DMS53 (cell line): ENCODE measurements at places on chromosomes 12 and 14.
A peak's percentile ranks its signal among the peaks of the same experiment; 100 is the strongest.

GRCh38 chr14:104968541-104969401, 9.4 kb downstream of the AHNAK2 start:
- DNase-seq, result peak; percentile 77

DNA sequence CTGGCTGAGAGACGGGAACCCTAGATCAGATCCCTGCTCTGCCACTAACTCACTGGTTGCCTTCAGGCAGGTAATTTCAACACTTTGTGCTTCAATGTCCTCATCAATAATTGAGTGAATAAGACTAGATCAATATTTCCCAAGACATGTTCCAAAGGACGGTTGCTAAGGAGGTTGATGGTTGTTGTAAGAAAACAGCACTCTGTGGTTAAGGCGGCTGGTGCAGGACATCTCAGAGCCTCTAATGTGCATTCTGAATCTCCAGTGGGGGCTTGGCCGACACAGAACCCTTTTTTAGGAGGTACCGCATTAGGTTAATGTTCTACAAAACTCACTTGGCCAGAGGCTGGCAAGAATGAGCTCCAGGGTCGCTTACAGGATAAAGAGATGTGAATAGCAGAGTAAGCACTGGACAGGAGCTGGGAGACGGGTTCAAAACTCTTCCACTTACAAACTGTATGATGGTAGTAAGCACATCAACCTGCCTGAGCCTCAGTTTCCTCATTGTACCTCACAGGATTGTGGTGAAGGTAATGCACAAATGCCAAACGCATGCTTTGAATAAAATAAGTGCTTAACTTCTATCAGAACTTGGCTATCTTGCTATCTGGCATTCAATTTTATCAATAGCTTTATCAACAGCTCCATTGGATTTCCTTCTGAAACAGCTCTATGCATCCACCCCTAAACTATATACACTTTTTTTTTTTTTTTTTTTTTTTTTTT, 136.9 kb upstream of the PARP11 start:
- DNase-seq, result no peak

- no peak for DNase-seq
Observed at GRCh38 chr12:54421879-54422250, 2.8 kb upstream of the ITGA5 start.

DNA sequence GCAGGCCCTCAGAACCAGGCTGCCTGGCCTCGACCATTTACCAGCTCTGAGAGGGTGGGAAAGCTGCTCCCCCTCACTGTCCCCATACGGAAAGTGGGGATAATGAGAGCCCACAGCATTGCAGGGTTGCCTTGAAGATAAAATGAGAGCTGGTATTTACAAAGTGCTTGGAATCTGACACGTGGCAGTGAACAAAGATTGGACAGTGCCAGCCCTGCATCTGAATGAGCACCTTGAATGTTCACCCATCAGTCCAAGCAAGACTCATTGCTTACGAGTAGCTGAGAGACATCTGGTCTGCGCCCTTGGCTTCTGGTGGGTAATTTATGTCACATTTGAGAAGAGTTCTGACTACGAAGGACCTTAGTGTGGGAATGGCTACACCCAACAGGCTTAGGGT, 67.5 kb downstream of the CLMN start:
- no peak for DNase-seq

DNA sequence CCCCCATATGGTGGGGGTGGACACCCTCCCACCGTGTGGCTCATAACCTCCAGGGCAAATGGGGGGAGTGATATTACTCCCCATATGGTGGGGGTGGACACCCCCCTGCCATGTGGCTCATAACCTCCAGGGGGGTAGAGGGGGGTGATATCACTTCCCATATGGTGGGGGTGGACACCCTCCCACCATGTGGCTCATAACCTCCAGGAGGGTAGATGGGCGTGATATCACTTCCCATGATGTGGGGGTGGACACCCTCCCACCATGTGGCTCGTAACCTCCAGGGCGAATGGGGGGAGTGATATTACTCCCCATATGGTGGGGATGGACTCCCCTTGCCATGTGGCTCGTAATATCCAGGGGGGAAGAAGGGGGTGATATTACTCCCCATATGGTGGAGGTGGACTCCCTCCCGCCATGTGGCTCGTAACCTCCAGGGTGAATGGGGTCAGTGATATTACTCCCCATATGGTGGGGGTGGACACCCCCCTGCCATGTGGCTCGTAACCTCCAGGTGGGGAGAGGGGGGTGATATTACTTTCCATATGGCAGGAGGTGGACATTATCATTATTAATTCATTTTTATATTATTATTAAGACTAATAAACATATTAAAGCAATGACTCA, 51.2 kb upstream of the OXA1L start:
- DNase-seq, result no peak

GRCh38 chr12:2679068-2679815, 115.5 kb upstream of the FKBP4 start:
- no peak for DNase-seq

DNA sequence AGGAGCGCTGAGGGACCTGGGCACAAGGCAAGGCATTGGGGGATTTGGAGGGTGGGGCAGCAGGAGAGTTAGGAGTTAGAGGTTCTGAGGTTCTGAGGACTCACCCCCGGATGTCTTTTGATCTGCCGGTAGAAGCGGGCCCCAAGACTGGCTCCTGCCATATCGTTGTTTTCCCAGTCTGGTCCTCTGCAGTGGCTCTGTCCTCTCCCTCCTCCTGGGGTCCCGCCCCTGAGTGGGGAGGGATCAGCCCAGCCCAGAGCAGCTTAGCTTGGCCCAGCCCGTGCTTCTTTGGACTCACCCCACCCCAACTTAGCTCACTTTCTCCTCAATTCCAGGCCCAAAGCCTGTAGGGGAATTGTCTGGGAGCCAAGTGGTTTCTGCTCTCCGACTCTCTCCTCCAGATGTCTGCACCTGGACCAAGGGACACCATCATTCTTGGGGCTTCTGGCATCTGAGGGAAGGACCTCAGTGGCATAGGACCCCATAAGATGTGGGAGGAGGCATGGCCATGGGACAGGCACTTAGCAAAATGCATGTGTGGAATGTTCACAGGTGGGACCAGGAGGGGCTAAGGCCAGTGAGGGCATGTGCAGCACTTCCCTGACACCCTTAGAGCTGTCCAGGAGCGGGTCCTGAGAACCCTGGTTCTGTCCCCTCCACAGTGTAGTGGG, 7.5 kb downstream of the SHMT2 start:
- DNase-seq, result peak; percentile 53

DNA sequence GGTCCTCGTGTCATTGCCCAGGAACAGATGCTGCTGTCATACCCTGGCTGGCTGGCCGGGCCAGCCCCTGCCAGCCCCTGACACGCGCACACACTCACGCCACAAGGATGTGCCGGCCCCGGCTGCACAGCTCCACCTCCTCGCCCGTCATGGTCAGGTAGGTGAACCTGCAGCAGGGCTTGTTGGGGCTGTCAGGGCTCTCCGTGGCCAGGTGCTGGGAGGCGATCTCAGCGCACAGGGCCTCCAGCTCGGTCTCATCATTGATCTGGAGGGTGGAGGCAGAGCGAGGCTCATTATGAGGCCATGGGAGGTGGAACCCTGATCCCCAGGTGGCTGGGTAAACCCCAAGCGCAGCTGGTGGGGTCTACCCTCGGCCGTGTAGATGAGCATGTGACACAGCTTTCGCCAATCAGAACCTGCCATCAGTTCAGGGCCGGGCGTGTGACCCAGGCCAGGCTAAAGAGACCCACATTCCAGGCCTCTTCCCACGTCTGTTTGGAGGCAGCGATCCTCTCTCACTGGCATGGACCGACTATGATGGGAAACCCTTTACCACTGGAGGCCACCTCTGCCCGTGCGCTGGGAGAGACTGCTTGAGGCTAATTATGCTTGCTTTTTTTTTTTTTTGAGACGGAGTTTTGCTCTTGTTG, 38.8 kb downstream of the TRAFD1 start:
- DNase-seq, result no peak

GRCh38 chr14:40682131-40682913, 924.4 kb upstream of the LRFN5 start:
- DNase-seq, result no peak

GRCh38 chr12:98345308-98345876, 170.0 kb upstream of the TMPO start:
- no peak for DNase-seq

DNA sequence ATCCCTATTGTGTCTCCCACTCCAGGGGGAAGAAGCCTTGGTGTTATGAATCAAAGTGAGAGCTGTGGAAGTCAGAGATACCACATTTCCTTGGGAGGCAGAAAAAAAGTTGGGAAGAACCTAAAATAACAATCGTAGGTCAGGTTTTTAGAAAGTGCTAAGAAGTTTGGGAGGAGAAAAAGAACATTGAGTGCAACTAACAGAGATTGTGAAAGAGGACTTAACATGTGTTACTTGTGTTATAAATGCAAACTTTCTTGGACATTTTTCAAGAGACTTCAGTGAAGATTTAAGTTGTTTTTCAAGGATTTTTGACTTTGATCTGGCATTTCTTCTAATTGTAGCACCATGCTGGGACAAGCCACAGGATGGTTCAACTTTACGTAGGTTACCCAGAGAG, 7.8 kb upstream of the ERP27 start:
- DNase-seq, result no peak

- DNase-seq, result no peak
Observed at GRCh38 chr14:68219407-68219806, 399.8 kb downstream of the RAD51B start.

GRCh38 chr12:104709692-104710435, 248.2 kb downstream of the SLC41A2 start:
- no peak for DNase-seq

DNA sequence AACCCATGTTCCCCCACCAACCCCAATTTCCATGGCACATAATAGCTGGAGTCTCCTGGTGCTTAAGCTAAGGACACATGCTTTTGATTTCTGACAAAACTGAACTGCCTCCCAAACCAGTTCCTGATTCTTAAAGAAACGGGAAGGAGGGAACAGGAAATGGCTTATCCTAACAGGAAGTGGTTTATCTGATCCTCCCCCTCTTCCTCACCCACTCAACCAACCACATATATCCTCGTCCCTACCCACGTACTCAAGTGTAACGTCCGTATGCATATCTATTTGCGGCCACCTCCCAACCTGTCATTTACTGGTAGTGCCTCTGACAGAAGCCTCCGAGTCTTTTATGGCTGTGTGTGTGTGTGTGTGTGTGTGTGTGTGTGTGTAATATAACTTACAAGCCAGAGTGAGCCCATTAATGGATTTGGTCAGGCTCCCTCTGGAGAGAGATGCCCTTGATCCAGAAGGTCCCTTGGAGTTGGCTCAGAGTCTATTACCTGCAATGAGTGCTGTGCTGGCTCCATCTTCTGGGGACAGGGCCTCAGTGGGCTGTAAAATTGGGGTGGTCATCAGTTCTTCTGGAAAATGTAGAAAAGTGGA, 7.7 kb downstream of the DAZAP2 start:
- DNase-seq, result peak; percentile 25

DNA sequence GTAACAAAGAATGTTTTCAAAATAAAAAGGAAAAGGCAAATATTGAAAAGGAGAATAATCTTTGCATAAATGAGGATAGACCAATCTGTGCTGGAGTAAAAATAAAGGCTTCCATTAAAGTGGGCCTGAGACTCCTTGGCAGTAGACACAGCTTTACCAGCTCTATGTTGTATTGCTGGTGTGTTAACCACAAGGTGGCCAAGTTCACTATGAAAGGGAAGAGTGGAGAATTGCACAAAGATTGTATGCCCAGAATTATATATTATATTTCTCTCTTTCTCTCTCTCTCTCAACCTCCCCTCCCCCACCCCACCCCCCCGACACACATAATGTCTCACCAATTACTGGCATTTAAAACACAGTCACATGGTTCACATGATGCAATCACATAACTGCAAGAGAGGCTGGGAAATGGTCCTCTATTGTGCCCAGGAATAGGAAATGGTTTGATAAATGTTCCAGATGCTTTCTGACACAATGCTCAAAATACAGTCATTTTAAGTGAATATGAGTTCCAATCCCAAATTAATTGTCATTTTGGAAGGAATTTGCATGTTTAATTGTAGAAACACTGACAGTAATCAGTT, 222.6 kb upstream of the SYT1 start:
- peak; percentile 44 for DNase-seq

DNA sequence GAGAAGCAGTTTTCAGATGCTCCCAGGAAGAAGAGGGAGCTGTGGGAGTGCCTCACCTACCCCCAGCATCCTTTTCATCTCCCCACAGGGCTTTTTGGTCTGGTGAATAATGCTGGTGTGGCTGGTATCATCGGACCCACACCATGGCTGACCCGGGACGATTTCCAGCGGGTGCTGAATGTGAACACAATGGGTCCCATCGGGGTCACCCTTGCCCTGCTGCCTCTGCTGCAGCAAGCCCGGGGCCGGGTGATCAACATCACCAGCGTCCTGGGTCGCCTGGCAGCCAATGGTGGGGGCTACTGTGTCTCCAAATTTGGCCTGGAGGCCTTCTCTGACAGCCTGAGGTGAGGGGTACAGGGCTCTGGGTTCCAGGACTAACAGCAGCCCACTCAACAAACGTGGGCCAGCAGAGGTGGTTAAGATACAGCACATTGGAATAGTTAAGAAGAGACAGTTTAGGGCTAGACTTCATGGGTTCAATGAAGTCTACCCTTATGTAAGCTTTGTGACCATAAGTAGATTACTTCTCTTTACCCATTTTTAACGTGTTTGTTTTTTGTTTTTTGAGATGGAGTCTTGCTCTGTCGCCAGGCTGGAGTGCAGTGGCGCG, 1.5 kb downstream of the RDH5 start:
- no peak for DNase-seq

DNA sequence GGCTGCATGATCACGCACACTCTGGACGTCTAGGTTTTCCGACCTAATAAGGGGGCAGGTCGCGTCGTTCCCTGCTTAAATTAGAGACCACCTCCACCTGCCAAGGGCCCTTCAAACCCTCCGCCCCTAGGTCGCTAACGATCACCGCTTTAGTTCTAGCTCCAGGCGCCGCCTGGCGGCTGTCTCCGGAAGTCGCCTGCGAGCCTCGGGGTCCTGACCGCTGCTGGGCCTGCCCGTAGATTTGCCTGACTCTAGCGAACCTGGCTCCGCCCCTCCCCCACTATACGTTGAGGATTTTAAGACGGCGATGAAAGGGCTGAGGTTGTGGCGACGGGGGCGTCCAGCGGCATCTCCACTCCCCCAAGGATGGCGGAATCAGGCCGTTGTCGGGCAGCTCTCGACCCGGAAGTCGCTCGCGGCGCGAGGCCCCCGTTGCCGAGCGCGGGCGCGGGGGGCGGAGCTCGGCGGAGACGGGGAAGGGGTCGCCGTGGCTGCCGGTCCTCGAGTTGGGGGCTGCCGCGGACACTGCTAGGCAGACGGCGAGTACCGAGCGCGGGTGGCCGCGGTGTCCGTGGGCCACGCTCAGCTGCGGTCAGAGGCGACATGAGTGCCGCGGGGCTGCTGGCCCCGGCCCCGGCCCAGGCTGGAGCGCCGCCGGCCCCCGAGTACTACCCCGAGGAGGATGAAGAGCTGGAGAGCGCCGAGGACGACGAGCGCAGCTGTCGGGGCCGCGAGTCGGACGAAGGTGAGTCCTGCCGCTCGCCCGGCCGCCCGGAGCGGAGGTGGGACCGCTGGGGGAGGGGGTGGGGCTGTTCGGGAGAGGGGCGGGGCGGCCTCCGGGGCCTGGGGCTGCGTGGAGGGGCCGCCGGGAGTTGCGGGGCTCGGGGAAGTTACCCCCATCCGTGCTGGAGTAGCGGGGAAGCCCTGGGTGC, at the start of gene SUDS3:
Gene SUDS3 (plus strand): TSS at position 467 of the 932 bp plus-strand sequence. CDS start 137 bp downstream, at position 604.
- DNase-seq, result peak; percentile 94
